Memory B cell (primary cell): ENCODE measurements at places on chromosomes 4 and X.

- DNase-seq: no peak
These were observed 12.1 kb downstream of the LAMP2 start for GRCh38 chrX:120456973-120457372.

- DNase-seq: no peak
These were observed 38.8 kb downstream of the SEPTIN6 start for GRCh38 chrX:119654112-119654531.

DNA sequence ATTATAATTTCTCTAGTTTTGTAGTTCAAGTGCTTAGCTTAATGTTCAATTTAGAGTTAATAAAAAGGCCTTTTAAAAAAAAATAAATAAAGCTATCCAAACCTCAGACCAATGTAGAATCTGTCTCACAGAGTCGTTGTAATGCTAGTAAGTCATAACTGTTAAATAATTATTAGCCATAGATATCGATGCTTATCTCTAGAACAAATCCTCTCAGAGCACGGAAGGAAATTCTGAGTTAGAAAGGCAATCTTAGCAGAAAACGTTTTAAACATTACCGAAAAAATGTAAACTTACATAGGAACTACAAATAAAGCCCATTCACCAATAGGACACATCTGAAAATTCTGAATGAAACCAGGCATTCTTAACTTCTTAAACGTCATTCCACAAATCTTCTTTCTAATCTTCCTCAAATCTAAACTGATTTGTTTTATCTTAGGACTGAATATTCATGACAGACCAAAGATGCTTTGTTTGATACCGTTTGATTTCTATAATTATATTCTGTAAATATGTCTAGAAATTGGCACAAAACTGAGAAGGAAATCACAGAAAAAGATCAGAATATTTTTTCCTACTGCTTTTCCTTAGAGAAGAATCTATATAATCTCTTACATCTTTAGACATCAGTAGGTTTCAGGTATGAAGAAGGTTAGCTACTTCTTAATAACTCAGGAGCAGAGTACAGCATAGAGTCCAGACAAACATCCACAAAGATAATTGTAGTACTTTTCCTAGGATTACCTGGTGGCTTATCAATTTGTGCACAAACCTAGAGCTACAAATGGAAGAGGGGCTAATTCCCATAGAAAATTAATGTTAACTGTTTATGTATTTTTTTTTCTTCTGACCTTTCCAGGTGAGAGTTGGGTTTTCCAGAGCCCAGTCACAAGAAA, 140.7 kb downstream of the BTC start:
- no peak for DNase-seq

DNA sequence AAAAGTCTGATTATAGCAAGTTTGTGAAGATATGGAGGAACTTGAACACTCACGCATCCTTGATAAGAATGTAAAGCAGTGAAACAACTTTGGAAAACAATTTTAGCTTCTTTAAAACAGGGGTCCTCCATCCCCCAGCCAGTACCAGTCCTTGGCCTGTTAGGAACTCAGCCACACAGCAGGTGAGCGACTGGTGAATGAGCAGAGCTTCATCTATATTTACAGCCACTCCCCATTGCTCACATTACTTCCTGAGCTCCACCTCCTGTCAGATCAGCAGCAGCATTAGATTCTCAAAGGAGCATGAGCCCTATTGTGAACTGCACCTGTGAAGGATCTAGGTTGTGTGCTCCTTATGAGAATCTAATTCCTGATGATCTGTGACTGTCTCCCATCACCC, 530.3 kb upstream of the PRKX start:
- DNase-seq: no peak

DNA sequence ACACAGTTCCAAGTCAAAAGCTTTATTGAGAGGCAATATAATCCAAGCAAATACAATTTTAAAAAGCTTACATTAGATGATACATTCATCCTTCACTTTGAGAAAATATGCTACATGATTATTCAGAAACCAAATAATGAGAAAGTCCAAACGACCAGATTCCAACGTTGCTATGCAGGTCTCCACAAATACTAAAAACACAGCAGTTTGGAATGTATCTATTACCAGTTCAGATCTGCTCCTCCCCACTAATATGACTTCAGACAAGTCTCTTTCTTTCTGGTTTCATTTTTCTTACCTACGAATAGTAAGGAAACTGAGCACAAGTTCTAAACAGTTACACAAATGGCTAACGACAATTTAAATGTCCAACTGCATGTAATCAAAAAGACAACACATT, 9.5 kb downstream of the NAF1 start:
- no peak for DNase-seq

GRCh38 chr4:25290490-25291067, 22.0 kb upstream of the ZCCHC4 start:
- DNase-seq: no peak
